Cortex of kidney (tissue), 1 donor: ENCODE measurements at places on chromosomes 13 and 19.

DNA sequence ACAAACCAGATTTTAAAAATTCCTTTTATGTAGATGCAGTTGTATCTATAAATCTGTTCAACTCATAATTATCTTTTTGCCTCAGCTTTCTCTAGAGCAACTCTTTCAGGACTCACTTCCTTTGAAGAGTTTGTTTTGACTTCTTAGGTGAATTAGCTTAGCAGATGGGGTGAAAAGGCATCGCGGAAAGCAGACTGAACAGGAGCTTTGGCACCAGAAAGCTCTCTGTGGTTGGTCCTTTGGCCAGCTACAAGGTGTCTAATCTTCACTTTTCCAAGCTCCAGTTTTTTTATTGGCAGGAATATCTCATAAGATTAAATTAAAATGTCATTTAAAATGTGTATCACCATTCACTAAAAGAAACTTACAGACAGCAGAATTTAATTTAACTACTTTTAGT lies 60.6 kb upstream of the KLF12 start:
- no peak for DNase-seq

- DNase-seq = no peak
These were observed 39.0 kb downstream of the RNASEH2B start for GRCh38 chr13:50948601-50949000.

DNA sequence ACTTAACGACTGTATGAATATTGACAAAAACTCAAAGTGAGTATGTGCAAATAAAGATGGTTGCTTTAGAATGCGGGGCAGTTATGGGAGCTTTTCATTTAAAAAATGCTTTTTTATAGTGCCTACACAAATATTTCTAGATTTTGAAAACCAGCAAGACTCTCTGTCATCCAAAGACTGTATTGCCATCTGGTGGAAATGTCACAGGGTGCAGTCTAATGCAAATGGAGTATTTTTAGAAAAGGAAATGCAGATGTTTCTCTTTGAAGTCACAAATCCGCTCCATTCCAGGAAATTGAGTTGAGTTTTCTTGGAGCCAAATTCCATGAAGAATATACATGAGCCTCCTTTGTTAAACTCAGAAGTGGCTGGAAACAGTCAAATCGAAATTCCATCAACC lies 2.3 kb upstream of the C1QTNF9B start:
- DNase-seq = no peak

GRCh38 chr19:33282036-33282671 lies 20.2 kb downstream of the CEBPA start:
- DNase-seq = no peak

DNA sequence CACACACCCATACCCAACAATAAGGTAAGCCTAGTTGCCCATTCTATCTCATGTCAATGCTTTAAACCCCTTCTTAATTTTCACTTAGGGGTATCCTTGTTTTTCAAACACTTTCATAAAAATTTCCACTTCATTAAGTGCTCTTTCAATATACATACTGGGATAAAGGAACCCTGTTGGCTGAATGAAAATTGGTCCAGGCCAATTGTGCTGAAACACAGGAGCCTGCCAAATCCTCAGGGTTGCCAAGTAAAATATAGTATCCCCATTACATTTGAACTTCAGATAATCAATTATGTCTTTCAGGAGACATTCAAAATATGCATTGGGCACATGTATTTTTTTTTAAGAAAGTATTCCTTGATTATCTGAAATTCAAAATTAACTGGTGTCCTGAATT lies 1131.1 kb downstream of the SLITRK1 start:
- no peak for DNase-seq

- no peak for DNase-seq
These were observed 1296.5 kb upstream of the SPRY2 start for GRCh38 chr13:81637457-81637856.

- DNase-seq = no peak
These were observed 7.4 kb downstream of the FCGBP start for GRCh38 chr19:39927076-39927475.

DNA sequence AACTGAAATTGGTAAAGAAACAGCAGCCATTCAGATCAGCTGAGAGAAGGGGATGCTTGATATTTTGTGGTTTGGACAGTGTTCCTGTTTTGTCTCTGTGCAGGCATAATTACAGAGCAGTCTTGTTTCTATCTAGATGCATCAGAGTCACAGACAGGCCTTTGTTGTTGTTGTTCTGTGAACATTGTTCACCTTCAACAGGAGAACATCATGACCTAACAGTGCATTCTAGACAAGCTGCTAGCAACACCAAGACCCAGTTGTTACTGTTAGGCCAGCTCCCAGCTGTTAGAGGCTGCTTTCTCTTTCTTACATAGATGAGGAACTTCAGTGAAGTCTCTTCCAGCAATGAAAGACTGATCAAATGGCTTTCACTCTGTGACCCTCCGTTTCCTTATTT lies 8.5 kb upstream of the LSR start:
- no peak for DNase-seq

- DNase-seq = no peak
These were observed 4.6 kb downstream of the FUT5 start for GRCh38 chr19:5865772-5866171.

DNA sequence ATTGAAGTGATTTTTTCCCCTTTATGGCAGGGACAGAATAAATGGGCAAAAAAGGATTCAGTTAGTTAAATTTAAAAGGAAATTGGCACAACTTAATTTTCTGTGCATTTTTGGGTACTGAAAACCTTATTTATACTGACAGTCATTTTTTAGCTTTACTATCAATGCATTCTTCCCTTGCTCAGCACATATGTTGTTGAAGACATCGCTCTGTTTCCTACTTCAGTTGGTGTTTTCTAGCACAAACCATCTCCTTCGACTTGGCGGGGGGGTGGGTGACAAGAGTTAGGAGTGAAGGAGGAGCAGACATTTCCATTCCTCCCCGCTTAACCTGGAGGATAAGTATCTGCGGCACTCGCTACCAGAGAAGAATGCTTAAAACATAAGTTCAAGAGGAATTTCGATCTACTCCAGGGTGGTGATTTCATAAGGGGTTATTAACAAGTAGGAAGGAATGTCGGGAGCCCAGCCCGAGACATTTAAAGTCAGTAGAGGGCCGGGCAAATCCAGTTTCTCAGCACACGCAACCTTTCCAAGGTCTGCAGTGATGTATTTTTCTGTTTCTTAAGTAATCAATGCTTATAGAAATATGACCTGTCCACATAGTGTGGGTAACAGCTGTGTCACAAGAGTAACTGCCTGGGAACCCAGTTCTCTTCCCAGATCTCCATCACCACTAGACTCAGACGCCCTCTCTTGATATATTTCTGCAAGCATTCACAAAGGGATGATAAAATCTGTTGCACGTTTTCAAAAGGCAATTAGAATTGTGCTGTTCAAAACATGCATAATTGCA lies 525.8 kb downstream of the MYO16 start:
- DNase-seq = no peak

GRCh38 chr19:19304186-19304965 lies 15.9 kb downstream of the SUGP1 start:
- DNase-seq = no peak

DNA sequence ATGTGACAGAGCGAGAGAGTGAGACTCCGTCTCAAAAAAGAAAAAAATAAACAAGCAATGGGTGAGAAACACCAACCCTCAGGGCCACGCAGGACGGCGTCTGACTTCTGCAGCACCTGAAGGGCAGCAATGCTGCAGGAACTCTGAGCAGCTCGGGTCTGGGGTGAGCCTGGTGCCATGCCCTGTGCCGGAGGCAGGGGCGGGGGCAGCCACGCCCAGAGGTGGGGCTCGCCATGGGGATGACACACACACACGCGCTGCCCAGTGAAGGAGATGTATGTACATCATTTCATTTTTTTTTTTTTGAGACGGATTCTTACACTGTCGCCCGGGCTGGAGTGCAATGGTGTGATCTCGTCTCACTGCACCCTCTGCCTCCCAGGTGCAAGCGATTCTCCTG lies 24.3 kb downstream of the GPX4 start:
- DNase-seq = no peak

- no peak for DNase-seq
These were observed 36.6 kb downstream of the TGDS start for GRCh38 chr13:94559222-94559795.

DNA sequence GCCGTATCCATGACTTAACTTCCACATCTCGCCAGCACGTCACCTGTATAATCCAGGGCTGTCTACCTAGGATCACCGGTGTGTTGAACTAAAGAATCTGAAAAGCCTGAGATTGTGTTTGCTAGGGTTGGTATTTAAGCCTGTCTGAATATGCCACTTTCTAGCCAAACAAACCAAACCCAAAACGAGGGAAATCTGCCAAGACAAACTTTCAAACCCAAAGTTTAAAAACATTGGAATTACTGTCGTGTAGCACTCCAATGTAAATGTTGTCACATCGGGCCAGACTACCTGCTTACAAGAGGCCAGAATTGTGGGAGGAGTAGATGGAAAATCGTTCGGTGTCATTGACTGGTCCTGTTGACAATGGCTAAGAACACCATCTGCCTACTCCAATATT lies 747.8 kb downstream of the EFNB2 start:
- DNase-seq = no peak

- DNase-seq = no peak
These were observed 44.7 kb upstream of the RANBP3 start for GRCh38 chr19:6022570-6023064.

DNA sequence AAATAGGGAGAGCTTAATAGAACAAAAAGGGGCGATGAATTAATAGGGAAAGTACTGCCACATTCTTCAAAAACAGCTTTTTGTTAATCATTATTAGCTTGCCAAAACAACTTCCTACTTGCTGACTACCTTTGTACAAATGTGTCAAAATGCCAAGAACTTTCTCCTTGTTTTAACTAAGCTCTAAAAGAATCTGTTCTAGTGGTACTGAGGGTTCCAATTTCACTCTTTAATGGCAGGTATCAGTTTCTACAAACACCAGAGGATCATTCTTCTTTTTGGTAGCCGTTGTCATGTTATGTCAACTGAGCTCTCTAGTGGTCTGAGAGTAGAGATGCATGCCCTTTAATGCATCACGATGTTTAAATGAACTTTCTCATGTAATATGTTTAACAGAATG lies 29.4 kb upstream of the FBXL3 start:
- DNase-seq = no peak

DNA sequence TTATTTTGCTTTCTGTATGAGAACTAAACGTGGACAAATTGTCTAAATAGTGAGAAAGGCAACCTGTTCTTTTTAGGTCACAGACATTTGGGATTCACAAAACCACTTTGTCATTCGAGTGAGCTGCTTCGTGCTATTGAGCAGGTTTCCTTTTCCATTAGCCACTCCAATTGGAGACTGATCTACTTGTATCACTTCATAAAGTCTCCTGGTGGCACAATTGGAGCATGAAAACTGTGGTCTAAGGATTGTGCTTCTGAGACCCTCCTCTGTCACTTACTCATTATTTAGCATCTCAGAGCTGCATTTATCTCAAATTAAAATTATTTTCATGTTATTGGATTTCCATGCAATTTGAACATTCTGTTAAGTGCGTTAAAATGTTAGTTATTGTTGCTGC lies 397.7 kb downstream of the TDRD3 start:
- no peak for DNase-seq

GRCh38 chr19:17623224-17623935 lies 64.8 kb downstream of the UNC13A start:
- no peak for DNase-seq

DNA sequence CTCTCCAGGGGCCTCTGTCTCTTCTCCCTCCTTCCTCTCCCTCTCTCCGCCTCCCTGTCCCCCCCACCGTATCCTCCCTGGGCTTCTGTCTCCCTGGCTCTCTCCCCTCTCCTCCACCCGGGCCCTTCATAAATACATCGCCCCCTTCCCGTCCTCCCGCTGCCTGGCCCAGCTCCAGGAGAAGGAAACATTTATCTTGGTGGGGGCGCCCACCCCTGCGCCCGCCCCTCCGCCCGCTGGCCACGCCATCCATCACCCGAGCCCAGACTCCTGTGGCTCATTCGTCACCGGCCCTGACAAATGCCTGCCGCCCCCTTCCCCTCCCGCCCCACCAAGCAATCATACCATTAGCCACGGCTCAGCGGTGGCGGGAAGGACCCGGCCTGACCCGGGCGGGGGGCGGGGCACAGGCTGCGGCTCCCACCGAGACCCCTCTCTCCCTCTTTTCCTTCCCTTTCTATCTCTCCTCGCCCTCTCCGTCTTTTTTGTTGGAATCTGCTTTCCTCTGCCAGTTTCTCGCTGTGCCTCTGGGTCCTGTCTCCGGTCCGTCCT lies 2.6 kb upstream of the MEIS3 start:
- no peak for DNase-seq

- no peak for DNase-seq
These were observed 220.3 kb downstream of the RAP2A start for GRCh38 chr13:97654236-97654635.

GRCh38 chr19:42060117-42060516 lies 9.9 kb downstream of the GRIK5 start:
- no peak for DNase-seq

DNA sequence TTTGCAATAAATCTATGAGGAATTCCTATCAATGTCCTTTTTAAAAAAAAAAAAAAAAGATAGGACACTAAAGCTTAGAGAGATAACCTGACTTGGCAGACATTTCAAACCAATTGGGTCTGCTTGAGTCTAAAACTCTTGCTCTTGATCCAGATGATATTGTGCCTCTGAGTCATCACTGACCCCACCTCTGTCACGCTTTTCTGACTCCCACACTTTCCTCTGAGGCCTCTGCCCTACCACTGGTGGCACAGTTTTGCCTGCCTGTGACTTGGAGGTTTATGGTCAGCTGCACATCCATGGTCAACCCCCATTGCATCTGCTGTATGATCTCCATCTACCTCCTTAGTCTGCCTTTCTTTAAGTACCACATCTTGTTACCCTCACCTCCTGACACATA lies 328.7 kb downstream of the SPRY2 start:
- DNase-seq = no peak

DNA sequence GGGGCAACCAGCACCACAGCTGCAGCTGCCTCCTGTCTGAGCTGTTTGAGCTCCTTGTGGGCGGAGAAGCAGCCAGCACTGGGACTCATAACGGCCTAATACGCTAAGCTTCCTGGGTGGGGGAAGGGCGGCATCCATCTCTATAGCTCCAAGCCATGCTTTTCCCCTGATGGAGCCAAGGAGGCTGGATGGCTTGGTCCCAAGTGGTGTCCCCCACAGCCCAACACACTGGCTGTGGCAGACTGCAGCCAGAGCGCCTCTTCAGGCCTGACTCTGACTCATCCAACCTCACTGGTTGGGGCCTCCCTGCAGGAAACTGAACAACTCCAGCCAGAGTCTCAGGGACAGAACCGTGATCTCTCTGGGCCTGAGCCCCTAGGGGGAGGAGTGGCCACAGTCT lies 537.3 kb downstream of the SUCLA2 start:
- DNase-seq = no peak

DNA sequence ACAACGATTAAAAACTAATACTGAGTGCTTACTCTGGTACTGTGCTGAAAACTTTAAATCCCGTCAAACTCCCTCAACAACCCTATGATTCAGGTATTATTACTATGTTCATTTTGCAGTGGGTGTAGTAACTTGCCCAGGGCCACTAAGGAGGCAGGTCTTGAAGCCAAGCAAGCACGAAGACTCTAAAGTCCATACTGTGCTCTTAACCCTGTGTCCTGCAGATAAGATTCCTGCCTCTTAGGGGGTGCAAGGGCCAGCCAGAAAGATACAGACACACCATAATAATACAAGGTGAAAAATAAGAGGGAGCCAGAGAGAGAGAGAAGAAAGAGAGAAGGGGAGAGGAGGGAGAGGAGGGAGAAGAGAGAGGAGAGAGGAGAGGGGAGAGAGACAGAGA lies 95.5 kb downstream of the CDADC1 start:
- no peak for DNase-seq
